ENCODE measurements at places on chromosomes 2 and 18.

DNA sequence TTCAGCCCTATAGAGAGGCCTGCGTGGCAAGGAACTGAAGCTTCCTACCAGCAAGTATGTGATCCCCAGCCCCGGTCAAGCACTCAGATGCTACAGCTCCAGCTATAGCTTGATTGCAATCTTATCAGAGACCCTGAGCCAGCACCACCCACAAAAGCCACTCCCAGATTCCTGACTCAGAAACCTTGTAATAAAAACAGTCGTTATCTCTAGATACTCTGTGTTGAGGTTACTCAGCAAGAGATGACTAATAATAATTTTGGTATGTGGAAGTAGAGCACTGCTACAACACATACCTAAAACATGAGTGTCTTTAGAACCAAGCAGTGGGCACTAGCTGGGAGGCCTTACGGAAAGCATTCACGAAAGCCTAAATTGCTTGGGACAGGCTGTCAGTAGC, 216.9 kb downstream of the UXS1 start:
- DNase-seq = peak; percentile 74

GRCh38 chr2:85418132-85419008, at the start of gene SH2D6:
Gene SH2D6, plus strand, starts transcription at chr2:85418714. Its CDS starts 10,752 bp downstream, at chr2:85429466.
- peak; percentile 88 for DNase-seq

GRCh38 chr18:60870261-60871153, 462.7 kb upstream of the CDH20 start:
- DNase-seq = no peak

- no peak for DNase-seq
These were observed 43.5 kb downstream of the SLC9A2 start for GRCh38 chr2:102662833-102663232.

- DNase-seq = no peak
These were observed 7.4 kb downstream of the LCT start for GRCh38 chr2:135829378-135830135.

- DNase-seq = no peak
These were observed 28.4 kb upstream of the SLC1A4 start for GRCh38 chr2:64960819-64961218.

DNA sequence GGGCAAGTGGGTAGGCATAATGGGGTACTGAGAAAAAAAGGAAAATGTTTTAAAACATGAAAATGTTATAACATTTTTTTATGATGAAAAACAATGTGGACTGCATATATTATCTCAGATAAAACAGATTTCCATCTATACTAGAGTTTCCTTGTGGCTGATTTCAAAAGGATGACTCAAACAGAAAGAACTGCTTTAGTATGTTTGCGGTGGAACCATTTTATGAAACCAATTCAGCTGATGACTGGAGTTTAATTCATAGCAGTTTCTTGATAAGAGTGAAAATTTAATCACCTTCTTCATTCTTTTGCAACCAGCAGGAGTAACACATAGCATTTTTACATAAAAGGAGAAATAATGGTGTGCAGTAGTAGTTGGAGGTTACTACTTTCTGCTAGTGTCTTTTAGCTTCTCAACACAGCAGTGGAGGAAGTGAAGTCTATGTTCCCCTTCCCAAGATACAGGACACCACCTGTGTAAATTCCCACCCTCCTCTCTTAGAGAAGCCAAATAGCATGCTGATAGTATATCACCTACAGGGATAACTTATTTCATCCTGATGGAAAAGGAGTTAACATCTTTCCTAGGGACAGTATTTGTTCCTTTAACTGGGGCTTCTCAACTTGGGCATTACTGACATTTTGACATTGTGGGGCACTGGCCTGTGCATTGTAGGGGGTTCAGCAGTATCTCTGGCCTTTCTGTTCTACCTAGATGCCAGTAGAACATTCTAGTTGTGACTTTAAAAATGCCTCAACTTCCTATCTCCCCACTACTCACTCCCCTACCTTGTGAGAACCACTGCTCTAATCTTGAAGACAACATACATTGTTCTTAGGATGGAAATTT, 29.9 kb downstream of the PELI1 start:
- peak; percentile 71 for DNase-seq

DNA sequence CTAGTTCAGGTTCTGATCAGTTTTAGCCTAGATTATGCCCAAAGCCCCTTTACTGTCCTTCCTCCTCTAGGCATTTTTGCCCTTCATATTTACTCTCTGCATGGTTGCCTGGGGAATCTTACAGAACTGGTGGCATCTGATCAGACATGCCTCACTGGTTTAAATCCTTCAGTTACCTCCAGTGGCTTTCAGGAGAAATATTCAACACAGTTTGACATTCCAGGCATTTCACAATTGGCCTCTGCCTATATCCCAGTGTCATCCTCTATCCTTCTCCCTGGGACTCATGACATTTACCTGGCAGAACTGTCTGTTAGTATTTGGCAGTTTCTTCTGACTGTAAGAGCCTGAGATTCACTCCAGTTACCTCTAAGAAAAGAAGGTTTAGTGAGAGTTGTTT, 152.9 kb upstream of the MEIS1 start:
- DNase-seq = no peak

- DNase-seq = no peak
These were observed 253.5 kb downstream of the LDLRAD4 start for GRCh38 chr18:13471971-13472628.

DNA sequence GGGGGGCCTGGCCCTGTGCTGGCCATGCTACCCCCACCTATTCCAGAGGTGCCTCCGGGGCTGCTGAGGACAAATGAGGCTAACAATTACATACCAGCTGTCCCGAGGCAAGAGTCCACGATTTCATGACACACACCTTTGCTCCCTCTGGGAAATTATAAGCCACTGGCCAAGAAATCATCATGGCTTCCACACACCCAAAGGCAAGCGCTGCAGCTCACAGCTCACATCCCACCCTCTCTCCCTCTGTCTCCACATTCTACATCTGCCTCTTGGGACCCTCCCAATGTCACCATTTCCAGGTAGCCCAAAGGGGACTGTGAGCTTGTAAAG, 134.4 kb downstream of the HDAC4 start:
- no peak for DNase-seq

DNA sequence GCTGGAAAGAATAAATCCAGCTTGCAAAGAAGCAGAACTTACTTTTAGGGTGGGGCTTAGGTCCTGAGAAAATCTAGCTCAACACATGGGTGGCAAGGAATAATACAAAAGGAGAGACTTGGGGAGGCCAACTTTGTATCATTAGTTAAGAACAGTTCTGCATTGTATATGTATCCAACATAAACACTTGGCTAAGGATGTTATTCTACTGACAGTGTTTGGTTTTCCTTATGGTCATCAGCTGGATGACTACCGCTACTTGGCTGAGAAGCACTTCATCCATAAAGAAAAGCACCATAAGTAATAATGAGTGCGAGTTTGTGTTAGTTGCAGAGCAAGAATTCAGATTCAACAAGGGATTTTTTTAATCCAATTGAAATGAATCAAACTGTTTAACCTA, 614.9 kb downstream of the ARHGAP15 start:
- DNase-seq = no peak

- peak; percentile 11 for DNase-seq
These were observed 32.6 kb downstream of the LAMA3 start for GRCh38 chr18:23721696-23722480.

- DNase-seq = peak; percentile 31
These were observed 72.4 kb upstream of the KIF5C start for GRCh38 chr2:148802448-148803220.

DNA sequence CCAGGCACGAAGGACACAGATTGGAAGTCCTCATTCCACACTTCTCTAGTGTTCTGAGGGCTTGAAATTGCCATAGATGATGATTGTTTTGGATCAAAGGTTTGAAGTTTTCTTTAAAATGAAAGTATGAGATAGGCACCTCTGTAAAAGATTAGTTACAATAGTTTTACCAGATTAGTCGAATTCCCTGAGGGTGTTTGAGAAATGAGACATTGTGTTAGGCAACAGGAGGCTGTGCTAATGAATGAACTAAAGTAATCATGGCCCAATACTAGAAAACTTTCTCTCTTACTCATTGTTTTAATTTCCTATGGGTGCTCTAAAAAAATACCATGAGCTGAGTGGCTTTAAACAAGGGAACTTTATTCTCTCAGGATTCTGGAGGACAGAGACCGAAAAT, 421.7 kb downstream of the RNF144A start:
- DNase-seq = no peak

DNA sequence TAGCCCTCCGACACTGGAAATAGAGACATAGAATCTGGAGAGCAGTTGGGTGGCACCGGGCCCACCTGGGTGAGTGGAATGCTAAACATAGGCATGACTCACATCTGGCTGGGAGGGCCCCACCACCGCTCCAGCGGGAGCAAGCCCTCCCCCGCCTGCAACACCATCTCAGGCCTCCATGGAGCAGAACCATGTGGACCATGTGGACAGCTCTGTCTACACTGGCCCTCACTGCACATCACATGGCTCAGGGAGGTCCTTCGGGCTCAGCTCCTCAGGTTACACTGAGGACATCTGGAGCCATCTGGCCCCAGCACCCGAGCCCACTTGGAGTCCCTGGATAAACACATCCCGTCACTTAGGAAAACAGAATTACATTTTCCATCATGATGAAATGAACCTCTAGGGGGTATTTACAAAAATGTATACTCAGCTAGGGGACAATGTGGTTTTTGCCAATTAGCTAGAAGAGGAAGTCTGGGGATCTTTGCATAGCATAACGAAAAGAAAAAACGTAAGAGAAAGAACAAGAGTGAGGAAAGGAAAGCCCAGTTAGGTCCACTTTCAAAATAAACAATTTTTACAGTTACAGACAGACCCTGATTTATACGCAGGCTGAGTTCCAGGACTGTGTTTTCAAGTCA, 30.7 kb upstream of the MLPH start:
- DNase-seq = no peak

GRCh38 chr18:60277855-60278480, 94.6 kb downstream of the MC4R start:
- DNase-seq = no peak

DNA sequence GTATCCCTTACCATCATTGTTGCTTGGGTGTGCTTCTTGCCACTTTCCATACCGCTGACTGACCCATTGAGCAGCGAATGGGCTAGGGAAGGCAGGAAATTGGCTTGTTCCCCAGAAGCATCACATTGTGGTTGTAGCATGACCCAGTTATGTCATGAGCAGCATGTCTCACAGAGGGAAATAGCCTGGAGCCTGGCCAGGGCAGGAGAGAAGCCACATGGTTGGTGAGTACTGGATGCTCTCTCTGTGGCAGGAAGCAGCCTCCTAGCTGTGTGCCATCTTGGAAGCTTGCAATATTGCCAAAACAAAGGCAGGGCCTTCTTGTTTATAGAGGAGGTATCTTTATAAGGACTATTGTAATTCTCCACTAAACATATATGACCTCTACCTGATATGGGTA, 482.6 kb downstream of the PIK3C3 start:
- DNase-seq = no peak

DNA sequence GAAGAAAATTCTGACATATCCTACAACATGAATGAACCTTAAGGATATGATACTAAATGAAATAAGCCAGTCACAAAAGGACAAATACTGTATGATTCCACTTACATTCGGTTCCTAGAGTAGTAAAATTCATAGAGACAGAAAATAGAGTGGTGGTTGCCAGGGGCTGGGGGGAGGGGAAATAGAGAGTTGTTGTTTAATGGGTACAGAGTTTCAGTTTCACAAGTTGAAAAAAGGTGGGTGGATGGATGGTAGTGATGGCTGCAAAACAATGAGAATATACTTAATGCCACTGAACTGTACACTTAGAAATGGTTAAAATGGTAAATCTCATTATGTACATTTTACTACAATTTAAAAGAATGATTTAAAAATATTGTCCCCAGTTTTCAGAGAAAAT, 53.3 kb upstream of the NFU1 start:
- DNase-seq = no peak

DNA sequence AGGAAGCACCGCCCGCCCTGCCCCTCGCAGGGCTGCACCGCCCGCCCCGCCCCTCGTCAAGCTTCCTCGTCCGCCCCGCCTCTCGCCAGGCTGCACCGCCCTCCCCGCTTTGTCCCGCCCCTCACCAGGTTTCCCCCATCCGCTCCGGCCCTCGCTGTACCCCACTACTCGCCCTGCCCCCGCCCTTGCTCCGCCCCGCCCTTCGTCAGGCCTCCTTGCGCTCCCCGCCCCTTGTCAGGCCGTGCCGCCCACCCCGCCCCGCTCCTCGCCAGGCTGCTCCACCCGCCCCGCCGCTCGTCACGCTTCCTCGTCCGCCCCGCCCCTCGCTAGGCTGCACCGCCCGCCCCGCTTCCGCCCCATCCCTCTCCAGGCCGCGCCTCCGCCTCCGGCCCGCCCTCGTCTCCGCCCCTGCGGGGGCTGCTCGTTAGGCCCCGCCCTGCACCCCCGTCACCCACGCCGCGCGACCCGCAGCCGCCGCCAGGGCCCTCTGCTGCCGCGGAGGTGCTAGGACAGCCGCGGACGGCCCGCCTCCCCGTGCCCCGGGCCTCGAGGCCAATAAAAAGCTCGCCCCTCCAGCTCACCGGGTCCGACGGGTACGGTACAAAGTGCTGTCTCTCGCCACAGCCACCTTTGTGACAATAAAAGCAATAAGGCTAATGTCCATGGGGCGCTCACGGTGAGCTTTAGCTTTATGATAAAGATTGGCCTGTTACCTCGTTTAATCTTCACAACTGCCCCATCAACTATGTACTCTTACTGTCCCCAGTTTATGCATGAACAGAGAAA, 602 bp upstream of the DNPEP start:
- peak; percentile 93 for DNase-seq

GRCh38 chr2:231198291-231199173, at the start of gene ARMC9:
Gene ARMC9, plus strand, starts transcription at chr2:231198631. Its CDS starts 7,608 bp downstream, at chr2:231206239.
- DNase-seq = peak; percentile 76

DNA sequence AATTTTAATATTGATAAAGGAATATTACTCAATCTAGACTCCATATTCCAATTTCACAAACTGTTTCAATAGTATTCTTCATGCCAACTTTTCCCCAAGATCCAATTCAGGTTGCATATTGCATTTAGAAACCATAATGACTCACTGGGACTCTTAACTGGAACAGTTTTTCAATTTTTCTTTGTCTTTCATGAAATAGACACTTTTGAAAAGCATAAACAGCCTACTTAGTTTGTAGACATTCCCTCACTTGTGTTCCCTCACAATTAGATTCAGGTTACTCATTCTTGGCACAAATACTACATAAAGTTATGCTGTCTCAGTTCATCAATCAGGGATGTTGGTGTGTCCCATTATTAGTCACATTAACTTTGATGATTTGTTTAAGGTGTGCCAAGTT, 1768.4 kb upstream of the PIK3C3 start:
- no peak for DNase-seq

DNA sequence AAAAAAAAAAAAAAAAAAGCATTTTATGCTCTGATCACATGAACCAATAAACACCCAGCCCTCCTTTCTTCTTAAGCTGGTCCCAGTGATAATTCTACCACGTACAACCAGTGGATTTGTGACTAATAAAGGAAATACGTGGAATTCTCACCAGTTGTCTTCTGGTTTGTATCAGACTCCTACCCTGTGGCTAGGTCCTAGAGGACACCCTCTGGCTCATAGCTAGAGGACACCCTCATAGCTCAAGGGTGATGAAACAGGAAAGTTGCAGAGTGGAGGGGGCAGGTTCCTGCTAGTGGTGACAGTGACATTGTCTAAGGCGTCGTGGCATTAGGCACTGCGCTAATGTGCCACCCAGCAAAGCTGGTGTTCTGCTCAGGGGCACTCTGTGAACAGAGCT, 167.8 kb downstream of the BCL11A start:
- DNase-seq = no peak

- DNase-seq = no peak
These were observed 93.9 kb downstream of the INHBB start for GRCh38 chr2:120439637-120440384.

- DNase-seq = no peak
These were observed 116.7 kb upstream of the STK17B start for GRCh38 chr2:196288006-196288538.
